Colonic mucosa (tissue), 4 donors: ENCODE measurements at places on chromosomes 12 and 14. TPM values are rescaled to one million over a fixed set of nuclear protein-coding genes. Genes with fewer than 3 reads are reported as not detected.

The SLC2A14 gene
- total RNA-seq: 1.0 TPM

The C14orf132 gene
- 3.6 TPM for total RNA-seq

DNA sequence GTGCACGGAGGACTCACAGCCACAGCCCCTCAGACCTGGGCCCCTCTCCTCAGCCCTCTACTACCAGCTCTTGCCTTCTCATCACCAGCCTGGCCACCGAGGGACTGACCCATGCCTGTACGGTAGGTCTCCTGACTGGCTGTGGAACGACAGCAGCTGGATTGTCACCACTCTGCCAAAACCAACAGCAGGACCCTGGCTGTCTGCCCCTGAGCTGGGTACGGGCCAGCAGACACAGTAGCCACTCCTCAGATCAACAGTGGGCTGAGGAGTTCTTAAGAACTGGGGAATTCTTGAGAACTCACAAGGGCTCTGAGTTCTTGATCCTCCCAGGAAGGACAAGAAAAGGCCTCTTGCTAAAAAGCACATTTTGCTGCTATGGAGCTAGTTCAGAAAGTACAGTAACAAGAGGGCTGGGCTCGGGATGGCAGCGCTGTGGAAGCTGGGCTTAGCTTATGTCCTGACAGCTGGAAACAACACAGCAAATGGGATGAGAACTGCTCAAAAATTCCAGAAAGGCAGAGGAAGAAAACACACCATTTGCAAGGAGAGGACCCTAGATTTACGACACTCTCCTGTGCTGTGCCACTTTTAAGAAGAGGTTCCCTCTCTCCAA lies 176.4 kb downstream of the ANO2 start:
- peak; percentile 22 for DNase-seq
- H3K27me3 ChIP-seq: no peaks in the 10 kb centered on the region
- H3K36me3 ChIP-seq: no peaks in the 10 kb centered on the region
- H3K27ac ChIP-seq: no peak overlapping the region

GRCh38 chr12:46577063-46577776 lies 204.6 kb upstream of the SLC38A2 start:
- H3K27ac ChIP-seq: no peak overlapping the region
- no peak overlapping the region for H3K4me3 ChIP-seq
- no peaks in the 10 kb centered on the region for H3K4me1 ChIP-seq
- DNase-seq: no peak
- H3K36me3 ChIP-seq: no peaks in the 10 kb centered on the region

DNA sequence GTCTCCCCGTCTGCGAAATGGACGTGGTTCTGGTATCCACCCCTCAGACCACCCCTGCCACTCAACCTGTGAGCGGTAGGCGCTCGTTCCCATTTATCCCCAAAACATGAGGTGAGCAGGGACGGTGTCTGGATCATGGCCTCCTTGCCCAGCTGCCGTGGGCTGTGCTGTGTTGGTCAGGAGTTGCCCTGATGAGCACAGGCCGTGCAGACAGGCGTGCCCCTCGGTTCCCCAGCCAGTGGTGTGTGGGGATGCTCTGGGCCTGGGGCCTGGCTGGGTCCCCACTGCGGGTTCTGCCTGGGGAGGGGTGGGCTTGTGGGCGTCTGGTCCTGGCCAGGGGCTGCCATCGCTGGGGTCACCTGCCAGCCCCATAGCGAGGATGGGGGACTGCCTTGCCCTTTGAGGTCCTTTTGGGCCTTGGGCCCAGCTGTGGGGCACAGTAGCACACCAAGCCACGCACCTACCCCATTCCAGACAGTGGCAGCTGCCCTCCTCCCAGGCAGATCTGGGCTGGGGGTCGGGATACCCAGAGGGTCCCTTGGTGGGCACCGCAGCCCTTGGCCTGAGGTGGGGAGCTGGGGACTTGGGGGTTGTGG lies 11.3 kb upstream of the PUS1 start:
- no peaks in the 10 kb centered on the region for H3K27me3 ChIP-seq
- H3K4me3 ChIP-seq: no peak overlapping the region
- no peak for DNase-seq
- H3K27ac ChIP-seq: no peak overlapping the region
- H3K36me3 ChIP-seq: no peaks in the 10 kb centered on the region

The ENDOU gene
- total RNA-seq: not detected

DNA sequence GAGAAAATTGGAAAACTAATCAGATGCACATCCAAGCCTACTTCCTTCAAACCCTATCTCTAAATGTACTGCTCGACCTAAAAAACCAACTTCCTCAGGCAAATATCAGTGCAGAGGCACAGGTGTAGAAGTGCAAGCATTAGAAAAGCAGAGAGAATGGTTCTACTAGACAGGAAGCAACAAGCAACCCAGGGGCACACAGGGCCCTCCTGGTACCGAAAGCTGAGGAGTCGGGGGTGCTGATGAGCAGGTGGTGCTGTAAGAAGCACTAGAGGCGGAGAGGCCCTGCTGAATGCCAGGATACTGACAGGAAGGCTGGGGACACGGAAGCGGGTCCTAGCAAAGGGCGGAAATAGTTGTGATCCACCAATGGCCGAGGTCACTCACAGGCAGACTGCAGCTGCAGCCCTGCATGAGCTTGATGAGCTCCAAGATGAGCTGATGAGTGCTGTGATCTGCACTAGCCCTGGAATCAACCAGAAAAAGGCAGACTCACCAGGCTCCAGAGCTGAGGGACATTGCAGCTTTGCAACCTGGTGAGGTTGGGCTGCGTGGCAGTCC lies 85.9 kb downstream of the TTC7B start:
- H3K27ac ChIP-seq: no peak overlapping the region
- H3K4me3 ChIP-seq: no peak overlapping the region
- H3K36me3 ChIP-seq: no peaks in the 10 kb centered on the region
- H3K4me1 ChIP-seq: no peaks in the 10 kb centered on the region
- no peak for DNase-seq
- no peaks in the 10 kb centered on the region for H3K27me3 ChIP-seq

The SLC2A3 gene
- total RNA-seq: 21.6 TPM

GRCh38 chr12:44127966-44128710 lies 292.3 kb downstream of the TMEM117 start:
- no peaks in the 10 kb centered on the region for H3K27me3 ChIP-seq
- no peak for DNase-seq

DNA sequence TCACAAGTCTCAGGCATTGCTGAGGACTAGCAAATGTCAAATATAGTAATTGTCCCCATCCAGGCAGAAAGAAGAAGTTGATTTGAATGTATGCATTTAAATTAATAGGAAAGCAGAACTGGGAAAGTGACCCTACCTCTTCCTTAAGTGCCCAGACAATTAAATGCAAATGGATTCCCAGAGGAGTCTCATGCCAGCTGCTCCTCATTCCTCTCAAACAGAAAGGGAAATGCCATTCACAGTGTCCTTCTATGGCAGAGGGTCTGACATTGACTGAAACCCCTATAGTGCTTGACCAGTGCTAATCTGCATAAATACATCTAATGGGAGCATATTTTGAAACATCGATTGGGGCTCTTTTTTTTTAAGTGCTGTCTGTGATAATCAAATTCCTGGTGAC lies 292.4 kb upstream of the SEL1L start:
- no peaks in the 10 kb centered on the region for H3K27me3 ChIP-seq
- no peak overlapping the region for H3K4me3 ChIP-seq
- H3K4me1 ChIP-seq: no peaks in the 10 kb centered on the region
- no peaks in the 10 kb centered on the region for H3K36me3 ChIP-seq
